GM19239 (cell line): ENCODE measurements at places on chromosomes 13 and 19.

GRCh38 chr13:27728271-27728670 is 64.0 kb upstream of the GSX1 start:
- no peak for DNase-seq

DNA sequence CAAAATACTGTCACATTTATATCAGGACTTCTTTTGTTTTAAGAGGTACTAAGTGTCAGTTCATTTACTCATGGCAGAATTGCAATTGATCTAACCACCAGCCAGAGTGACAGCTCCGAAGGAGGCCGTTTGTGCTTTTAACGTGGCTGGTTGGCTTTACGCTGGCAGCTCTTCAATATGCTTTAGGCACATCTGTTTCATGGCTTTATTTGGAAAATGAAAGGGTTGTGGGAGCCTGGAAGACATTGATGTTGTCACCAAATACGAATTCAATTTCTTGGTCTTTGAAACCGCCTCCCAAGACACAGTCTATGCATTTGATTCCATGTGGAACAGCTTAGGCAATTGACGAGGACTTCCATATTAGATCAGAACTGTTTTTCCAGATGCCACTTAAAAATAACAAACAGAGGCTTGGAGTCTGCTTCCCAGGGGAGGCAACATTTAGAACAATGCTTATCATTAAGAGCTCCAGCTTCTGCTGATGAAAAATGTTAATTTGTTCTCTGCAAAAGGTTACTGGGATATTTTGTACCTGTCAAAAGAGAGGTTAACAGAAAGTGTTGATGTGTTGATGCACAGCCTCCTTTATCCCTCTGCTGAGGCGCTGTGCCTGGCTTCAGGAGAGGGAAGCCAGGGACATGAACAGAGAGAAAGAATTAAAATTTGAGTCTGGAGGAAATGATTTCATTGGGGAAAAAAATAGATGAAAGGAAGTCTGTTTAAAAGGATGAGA is 64.0 kb upstream of the TNFRSF19 start:
- no peak for DNase-seq

DNA sequence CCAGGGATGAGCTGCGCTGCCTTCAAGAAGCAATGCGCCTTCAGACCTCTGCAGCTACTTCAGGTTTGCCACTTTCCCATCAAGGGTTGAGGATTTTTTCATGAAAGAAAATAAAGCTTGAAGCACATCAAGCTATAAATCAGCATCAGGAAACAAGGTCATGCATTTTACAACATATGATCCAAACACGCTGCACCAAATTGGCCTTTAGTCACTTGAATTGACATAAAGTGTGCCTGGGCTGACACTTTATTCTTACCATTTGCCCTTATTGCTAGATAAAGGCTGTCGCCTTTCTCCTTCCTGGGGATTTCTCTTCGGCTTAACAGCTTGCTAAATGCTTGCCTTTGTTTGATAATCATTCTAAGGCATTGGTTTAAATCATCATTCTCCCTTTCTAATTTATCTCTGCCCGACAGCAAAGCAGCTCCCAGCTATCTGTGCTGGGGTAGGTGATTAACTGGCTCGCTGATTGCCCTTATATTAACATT is 87.7 kb downstream of the LHFPL6 start:
- no peak for DNase-seq

GRCh38 chr13:94414708-94415107 is 64.8 kb downstream of the DCT start:
- no peak for DNase-seq

DNA sequence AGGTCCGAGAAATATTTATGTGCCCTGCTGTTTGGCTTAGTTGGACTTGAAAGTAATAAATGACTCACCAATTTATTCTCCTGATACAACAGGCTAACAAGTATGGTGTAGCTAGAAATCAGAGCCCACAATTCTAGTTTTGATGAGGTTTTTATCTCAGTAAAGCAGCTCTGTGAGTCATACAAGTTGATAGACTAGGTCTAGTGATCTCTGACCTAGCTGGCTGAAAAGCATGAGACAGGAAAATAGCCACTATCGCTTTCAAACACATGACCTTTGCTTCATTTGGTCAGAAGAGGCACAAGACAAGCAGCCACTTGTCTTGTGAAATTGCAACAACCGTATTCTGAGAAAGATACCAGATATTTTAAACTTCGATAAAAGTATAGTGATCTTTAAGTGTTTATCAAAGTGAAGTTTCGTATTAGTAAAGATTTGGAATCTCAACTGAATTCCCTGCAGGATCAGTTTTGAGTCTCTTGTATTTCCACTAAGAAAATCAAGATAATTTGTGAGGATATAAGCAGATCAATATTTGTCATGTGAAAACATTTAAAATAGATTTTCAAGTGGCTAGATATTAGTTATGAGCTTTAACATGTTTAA is 126.7 kb downstream of the MAB21L1 start:
- no peak for DNase-seq

- no peak for DNase-seq
Measured at GRCh38 chr13:24407844-24408243, 98.5 kb downstream of the C1QTNF9 start.
